ENCODE measurements at places on chromosomes 6 and 20.

- DNase-seq, result no peak
Measured at GRCh38 chr6:66344796-66345195, 637.8 kb upstream of the EYS start.

- no peak for DNase-seq
Measured at GRCh38 chr6:85412911-85413430, 36.9 kb upstream of the NT5E start.

GRCh38 chr6:13554929-13555333 is 19.5 kb upstream of the SIRT5 start:
- DNase-seq, result no peak

DNA sequence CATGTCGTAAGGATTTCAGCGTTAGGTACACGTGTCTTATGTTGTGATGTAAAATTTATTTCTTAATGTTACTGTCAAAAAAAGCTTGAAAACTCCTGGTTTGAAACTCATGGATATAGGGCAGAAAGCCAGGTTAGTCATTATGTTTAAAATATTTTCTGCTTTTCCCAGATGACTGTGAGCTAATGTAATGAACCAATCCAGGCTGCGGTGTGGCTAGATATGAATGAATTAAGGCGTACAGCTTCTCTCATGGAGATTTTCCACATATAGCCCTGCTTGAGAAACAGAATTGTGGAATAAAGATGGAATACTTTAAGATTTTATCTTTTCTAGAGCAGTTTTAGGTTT is 80.3 kb upstream of the STMND1 start:
- no peak for DNase-seq

GRCh38 chr6:7108964-7109836 is 1.4 kb downstream of the RREB1 start:
- DNase-seq, result no peak

DNA sequence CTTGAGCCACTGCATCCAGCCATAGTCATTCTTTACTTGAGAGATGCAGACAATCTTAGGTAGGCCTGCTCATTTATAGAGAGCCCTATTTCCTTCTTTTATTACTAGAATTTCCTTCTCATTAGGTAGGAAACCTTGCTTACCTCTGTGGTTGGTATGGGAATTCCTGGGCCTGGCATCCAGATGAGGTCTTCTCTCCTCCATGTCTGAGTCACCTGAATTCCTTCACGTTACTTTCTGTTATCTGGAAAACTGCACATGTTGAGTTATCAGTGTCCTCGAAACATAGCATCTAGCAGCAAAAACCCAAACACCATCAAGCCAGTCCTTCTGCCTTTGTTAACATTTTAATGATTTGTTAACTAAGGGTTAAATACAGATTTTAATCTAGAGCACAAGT is 2.2 kb downstream of the ZNFX1 start:
- no peak for DNase-seq

Measured in HCT116 (cell line).